ENCODE measurements at places on chromosomes 2 and 18.
A peak's percentile ranks its signal among the peaks of the same experiment; 100 is the strongest.

DNA sequence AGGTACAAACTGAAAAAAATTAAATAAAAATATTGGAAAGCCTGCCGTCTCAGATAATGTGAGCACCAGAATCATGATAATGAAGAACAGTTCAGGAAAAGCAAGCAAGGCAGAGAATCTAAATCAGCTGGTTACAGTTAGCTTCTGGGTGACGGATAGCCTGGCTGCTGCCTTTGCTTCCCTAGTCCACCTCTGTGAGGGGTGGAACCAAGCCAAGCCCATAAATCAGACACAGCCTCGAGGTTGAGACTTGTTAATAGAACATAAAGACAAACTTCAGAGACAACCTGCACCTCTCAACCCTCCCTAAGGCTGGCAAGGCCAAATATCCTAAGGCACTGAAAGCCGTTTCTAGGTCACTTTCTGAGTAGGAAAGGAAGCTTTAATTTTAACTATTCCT is 334.7 kb upstream of the SLC39A10 start:
- no peak for DNase-seq

DNA sequence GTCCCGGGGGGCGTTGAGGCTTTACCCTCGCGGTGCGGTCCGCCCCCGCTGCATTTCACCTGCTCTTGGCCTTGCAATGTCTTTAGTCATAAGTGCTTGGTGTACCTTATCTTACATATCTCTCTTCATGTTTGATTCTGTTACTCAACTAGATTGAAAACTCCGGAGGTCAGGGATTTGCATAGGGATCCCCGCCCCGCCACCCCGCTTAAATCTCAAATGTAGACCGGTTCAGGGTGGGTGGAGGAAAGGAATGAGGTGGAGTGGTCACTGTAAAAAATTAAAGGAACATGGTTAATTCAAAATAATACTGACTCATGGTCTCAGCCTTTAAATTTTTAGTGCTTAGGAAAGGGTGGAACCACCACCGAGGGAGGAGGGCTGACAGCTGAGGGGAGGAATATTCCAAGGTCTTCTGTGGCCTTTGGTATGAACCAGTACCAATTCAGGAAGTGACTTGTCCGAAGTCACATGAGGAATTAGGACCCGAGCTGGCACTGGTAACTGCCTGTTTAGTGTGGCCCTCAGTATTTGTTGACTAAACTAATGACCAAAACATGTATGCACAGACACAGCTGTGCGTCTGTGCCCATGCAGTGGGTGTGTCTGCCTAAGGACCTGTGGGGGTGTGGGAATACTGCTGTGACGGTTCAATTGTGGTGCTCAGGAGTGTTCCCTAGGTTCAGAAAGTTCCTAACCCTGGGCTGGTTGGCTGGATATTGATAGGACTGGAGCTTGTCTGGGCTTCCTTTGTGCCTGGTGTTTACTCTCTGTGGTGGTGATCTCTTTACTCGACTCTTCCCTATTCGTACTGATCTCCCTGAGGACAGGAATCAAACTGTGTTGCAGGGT is 1.0 kb downstream of the PLEKHB2 start:
- DNase-seq: no peak

GRCh38 chr18:63979409-63979920 is 9.6 kb downstream of the SERPINB8 start:
- no peak for DNase-seq

GRCh38 chr2:7758073-7758759 is 841.0 kb downstream of the RNF144A start:
- no peak for DNase-seq

GRCh38 chr18:48667276-48668254 is 128.7 kb downstream of the CTIF start:
- DNase-seq: no peak

GRCh38 chr2:39568561-39569006 is 97.1 kb upstream of the TMEM178A start:
- DNase-seq: no peak

GRCh38 chr2:64634345-64635267 is 19.1 kb downstream of the SERTAD2 start:
- no peak for DNase-seq

- DNase-seq: no peak
Measured at GRCh38 chr2:61920548-61920947, 15.1 kb downstream of the COMMD1 start.

GRCh38 chr2:164954954-164955701 is at the start of gene SLC38A11:
TSS of gene SLC38A11 (minus strand) at chr2:164955525. CDS start at chr2:164955247, 278 bp downstream.
- DNase-seq: no peak

DNA sequence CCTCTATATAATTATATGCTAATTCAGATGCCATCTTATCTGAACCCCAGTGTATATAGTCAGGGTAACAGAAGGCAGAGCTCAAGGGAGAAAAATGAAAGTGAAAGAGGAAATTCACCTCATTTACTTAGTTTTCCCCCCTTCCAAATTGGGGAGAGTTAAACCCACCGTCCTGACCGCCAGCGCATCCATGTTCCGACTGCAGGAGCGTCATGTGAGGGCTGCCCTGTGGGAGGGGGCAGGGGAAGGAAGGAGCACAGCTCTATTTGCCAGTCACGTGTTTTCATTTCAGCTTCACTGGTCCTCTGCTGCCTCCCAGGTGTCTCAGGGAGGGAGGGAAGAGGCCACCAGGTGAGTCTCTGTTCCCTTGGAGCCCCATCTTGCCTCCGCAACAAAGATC is 13.2 kb downstream of the CNNM4 start:
- DNase-seq: no peak

- no peak for DNase-seq
Measured at GRCh38 chr18:63233334-63233733, 86.2 kb downstream of the BCL2 start.

- no peak for DNase-seq
Measured at GRCh38 chr2:150169237-150169629, 318.2 kb downstream of the RND3 start.

DNA sequence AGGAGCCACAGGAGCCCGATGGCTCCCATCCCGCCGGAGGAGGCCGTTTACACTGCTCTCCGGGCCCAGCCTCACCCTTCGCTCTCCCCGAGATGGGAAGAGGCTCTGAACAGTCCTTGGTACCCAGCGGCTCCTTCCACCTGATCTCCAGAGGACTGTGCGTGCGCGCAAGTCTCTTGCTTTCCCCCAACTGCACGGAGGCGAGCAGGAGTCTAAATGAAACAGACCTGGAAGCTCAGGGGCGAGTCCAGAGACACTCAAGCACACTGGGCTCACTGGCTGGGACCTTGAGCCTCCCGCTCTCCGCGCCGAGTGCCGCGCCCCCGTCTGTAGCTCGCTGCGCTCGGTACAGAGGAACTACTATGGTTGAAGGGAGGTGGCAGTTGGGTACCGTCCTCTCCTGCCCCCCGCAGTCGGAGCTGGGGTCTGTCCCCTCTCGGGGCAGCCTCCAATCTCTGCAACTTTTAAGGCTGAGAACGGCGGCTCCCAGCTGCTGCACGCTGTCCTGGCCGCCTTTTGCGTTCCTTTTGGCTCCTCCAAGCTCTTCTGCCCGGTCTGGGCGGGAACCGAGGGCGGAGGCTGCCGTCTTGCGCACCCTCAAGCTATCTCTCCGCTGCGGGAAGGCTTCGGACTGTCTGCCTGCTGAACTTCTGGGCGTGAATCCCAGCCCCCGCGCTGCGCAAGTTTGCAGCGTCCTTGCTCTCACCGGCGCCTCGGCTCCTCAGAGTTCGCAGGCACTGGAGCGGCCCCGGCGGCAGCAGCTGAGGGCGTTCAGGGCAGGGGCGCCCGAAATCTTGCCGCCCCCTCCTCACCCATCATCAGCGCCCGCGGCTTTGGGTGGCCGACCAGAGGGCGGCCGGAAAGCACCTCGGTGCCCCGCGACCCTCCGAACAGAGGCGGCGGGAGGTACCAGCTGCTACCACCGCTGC is 491 bp downstream of the ALK start:
- DNase-seq: no peak

GRCh38 chr2:43572244-43572643 is 23.6 kb downstream of the THADA start:
- DNase-seq: no peak

- DNase-seq: no peak
Measured at GRCh38 chr18:35088921-35089320, 47.7 kb downstream of the MAPRE2 start.

DNA sequence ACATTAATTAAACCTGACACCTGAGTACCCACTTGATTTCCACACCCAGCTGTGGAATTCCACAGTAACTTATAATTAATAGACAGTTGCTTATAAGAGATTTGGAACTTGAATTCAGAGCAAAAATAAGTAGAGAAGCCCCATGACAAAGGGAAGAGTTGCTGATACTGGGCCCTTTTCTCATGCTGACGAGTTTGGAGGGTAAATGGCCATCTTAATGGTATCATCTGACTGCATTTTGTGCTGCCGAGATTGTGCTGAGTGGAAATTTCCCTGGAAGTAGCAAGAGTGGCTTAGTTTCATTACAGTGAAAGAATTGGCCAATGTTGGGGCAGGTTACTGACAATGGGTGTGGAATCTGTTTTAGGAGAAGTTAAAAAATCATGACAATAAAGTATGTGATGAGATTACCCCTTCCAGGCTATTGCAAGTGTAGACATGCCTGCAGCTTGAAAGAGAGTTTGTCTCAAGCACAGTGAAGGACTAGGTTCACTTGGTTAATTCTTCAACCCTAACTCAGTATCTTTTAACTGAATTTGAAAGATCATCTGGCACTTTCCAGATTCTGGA is 49.9 kb downstream of the VSNL1 start:
- no peak for DNase-seq

- DNase-seq: no peak
Measured at GRCh38 chr18:9095297-9096006, 7.0 kb upstream of the NDUFV2 start.

GRCh38 chr2:241183221-241183620 is 5.3 kb upstream of the ANO7 start:
- no peak for DNase-seq

DNA sequence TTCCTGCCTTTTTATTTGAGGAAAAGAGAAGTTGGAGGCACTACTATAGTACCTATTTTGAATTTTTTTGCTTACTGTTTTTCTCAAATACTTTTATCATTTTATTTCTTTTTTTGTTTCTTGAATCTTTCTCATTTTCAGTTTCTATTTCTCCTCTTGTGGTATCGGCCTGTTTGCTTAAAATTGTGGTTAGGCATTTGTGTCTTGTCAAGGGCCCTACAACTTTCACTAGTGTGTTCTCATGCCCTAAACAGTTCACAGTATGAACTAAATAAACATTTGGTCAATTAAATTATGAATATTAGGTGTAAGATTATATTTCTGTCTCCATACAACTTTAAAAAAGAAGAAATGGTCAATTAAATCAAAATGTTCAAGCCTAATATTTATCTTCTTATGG is 613.5 kb downstream of the MBD2 start:
- DNase-seq: no peak

DNA sequence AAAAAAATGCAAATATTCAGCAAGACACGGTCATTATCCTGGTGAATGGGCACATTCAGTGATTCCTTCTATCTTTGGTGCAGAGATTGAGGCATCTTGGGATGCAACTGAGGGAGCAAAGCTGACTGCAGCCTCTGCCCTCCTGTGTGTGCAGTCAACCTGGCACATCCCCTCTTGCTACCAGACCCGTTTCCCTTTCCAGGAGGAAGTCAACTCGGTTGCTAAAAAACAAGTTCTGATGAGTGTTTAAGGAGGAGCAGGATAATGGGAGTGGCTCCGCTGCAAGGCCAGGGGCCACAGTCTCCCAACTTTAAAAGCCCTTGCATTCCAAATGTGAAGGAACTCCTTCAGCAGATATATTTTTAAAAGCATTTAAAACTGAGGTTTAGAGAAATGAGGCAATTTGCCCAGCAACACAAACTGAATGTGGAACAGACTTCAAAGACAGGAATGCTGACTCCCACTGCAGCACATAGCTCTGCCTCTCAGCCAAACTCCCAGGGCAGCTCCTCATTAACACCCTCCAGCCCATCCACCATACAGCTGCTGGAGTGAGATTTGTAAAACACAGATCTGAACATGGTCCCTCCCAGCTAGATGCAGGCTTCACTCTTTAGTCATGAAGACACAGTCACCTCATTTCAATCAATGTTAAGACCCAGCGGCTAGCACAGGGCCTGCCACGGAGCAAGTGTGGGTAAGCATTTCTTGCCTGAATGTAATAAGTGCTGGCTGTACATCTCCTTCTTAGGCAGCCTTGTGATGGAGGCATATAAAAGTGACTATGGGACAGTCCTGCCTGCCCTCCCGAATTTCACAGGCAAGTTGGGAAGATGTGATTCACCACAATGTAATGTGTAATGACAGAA is 54.3 kb downstream of the VSNL1 start:
- DNase-seq: no peak

- DNase-seq: peak; percentile 54
Measured at GRCh38 chr2:239380831-239381708, 19.8 kb downstream of the HDAC4 start.

DNA sequence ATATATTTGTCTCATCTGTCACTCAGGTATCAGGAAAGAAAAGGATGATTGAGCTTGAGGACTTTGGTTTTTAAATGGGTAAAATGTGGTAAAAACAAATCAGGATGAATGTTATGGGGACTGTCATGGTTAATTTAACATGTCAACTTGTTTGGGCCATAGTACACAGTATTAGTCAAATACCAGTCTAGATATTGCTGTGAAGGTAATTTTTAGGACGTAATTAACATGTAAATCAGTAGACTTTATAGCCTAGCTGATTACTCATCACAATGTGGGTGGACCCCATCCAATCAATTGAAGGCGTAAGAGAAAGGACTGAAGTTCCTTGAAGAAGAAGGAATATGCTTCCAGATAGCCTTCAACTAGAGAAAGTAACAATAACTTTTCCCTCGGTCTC is 275.7 kb upstream of the ZNF804A start:
- DNase-seq: no peak

- no peak for DNase-seq
Measured at GRCh38 chr18:74519320-74520095, 14.8 kb upstream of the CNDP1 start.

GRCh38 chr2:10390369-10390801 is 57.7 kb downstream of the ODC1 start:
- DNase-seq: no peak

DNA sequence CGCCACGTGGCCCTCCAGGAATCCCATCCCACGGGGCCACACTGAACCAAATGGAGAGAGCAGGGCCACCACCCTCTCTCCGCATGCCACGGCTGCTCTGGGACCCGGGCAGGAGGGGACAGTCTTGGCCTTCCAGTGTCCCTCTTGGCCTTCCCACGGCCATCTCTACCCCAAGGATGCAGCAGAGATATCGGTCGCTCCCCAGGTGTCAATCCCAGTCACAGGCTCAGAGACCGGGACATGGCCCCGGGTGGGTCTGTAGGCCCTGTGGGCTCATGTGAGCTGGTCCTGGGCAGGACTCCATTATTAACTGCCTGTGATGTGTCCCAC is 15.3 kb downstream of the CAPN10 start:
- DNase-seq: no peak

GRCh38 chr18:32775628-32776027 is 2.8 kb upstream of the KLHL14 start:
- DNase-seq: no peak

Data from activated CD4-positive, alpha-beta T cell treated with anti-CD3 and anti-CD28 coated beads for 24 hours (primary cell).